ENCODE measurements at places on chromosomes 6 and 20.

DNA sequence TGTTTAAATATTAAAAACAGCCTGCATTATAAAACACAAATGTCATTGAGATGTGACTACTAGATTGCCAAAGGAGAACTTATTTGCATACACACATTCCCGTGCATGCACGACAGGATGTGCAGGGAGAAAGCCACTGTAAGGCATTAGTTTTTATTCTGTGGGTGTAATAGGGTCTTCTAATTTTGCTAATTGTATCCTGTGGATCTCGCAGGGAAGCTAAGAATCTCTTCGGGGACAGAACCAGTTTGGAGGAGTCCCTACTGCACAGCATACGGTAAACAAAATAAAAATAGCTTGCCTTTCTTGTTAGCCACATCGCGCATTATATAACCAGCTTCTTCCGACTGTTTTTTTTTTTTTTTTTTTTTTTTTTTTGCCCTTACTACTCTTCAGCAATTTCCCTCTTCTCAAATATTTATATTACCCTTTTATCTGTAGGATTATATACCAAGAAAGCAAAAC lies 2.0 kb downstream of the ATXN1 start:
- no peak for DNase-seq

- DNase-seq = no peak
These were observed 473.0 kb downstream of the BCKDHB start for GRCh38 chr6:80579391-80580023.

DNA sequence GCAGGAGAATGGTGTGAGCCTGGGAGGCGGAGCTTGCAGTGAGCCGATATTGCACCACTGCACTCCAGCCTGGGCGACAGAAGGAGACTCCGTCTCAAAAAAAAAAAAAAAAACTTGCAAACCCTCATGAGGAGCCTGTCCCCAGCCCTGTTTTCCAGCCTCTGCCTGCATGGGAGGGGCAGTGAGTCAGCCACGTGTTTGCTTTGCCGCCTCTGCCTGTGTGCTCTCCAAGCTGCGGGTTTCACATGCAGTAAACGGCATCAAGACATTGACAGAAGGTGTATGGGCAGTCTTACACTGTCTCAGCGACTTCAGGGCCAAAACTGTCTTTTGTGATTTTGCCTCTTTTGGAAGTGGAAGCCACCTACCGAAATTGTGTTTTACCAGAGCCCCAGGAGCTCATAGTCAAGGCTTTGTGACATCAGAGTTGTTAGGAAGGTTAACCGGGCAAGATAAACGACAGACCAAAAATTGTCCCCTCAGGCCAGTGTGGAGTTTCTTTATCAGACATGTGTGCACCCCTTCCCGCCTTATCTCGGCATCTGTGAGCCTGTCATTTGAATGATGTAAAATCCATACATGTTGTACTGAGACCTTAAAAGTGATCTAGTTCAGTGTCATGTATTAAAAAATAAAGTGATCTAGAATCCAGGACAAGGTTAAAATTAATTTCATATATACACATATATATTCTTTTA lies 52.9 kb downstream of the RPP40 start:
- no peak for DNase-seq

GRCh38 chr6:28867086-28867409 lies 56.7 kb downstream of the TRIM27 start:
- no peak for DNase-seq

GRCh38 chr20:62122654-62123449 lies 577 bp downstream of the LSM14B start:
- no peak for DNase-seq
